NCI-H1417 treated with DMSO at 0.1 percent for 48 hours (cell line): ENCODE measurements at places on chromosomes 11 and 22.
A peak's percentile ranks its signal among the peaks of the same experiment; 100 is the strongest.

GRCh38 chr11:8070417-8071115, 10.4 kb upstream of the TUB start:
- DNase-seq = no peak

- no peak for DNase-seq
These were observed 37.6 kb upstream of the CEP295 start for GRCh38 chr11:93623920-93624319.

DNA sequence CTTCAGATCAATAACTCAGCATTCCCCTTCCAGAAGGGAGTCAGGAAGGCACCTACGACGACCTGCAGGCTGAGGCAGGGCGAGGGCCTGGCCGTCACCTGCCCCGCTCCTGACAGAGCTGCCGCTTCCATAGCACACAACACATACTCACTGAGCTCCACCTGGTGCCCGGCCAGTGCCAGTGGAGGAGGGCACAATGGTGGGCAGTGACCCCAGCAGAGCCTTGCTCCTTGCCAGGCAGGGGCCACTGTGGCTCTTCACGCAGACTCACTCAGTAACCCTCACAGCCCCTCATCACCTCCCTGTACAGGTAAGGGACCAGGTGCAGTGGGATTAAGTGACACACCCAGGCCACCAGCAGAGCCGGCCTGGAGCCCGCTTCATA, 24.6 kb downstream of the LRFN4 start:
- no peak for DNase-seq

- DNase-seq = no peak
These were observed 986.5 kb upstream of the CHORDC1 start for GRCh38 chr11:91209306-91209705.

GRCh38 chr11:89490981-89491690, at the start of gene NOX4:
NOX4 (minus strand) TSS chr11:89491375; CDS start chr11:89491246, 129 bp downstream.
- no peak for DNase-seq

GRCh38 chr11:117878314-117878938, 2.0 kb upstream of the FXYD6 start:
- DNase-seq = no peak

GRCh38 chr22:20218326-20218872, 49.7 kb downstream of the RTN4R start:
- no peak for DNase-seq

GRCh38 chr11:2796508-2797113, 89.0 kb downstream of the CDKN1C start:
- DNase-seq = no peak

GRCh38 chr22:45817745-45818423, 146.2 kb downstream of the ATXN10 start:
- DNase-seq = no peak

GRCh38 chr11:93784935-93785360, 866 bp downstream of the MED17 start:
- DNase-seq = peak; percentile 8

GRCh38 chr11:21511835-21512440, 680.9 kb upstream of the ANO5 start:
- no peak for DNase-seq

GRCh38 chr11:82986446-82986845, 84.9 kb downstream of the DDIAS start:
- no peak for DNase-seq

DNA sequence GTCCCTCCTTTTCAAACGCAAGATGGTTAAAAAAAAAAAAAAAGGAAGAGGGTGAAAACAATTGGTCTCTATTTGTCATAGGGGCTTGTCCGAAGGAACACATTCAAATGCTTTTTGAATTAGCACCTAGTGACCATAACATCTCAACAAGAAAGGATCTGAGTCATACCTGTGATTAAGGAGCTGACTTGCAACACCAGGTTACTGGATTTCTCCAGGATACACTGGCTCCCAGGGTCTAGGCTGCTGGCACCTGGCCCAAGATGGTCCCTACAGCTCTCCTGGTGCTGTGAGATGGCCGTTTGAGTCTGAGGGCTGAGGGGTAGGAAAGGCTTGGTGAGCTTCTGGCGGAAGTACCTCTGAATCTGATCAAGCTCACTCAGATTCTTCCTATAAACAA, 28.4 kb upstream of the UCP3 start:
- no peak for DNase-seq

GRCh38 chr11:132347156-132348090, 977.0 kb downstream of the NTM start:
- no peak for DNase-seq

GRCh38 chr11:68525336-68525735, 64.8 kb downstream of the PPP6R3 start:
- DNase-seq = no peak

- no peak for DNase-seq
These were observed 70.7 kb upstream of the E2F8 start for GRCh38 chr11:19311308-19312030.

- no peak for DNase-seq
These were observed 16.0 kb downstream of the CDC45 start for GRCh38 chr22:19495562-19496323.

GRCh38 chr11:128523641-128524040, 63.7 kb downstream of the ETS1 start:
- DNase-seq = no peak
